ENCODE measurements at places on chromosomes 13 and 19. TPM values are rescaled to one million over a fixed set of nuclear protein-coding genes. Genes with fewer than 3 reads are reported as not detected.

DNA sequence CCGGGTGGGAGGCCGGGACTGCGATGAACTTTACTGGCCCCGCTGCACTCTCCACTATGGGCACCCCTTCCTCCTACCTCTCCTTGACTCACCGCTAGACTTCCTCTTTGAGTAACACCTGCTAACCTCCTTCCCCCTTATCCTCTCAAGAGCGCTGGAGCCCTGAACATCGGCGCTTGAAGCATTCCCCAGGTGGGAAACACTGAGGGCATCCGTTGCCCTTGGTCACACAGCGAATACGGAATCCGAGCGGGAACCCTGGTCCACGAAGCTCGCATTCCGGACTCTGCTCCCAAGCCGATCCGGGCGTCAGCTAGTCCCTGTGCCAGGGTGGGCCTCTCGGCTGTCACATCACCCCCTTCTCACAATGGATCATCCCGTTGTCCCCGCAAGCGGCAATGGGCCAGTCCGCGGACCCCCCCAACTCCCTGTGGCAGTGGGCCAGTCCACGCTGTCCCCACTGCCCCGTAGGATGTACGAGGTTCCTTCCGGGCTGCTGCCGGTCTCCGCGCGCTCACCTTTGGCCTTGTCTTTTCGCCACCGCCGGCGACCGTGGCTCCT, 4.2 kb downstream of the LIPE start:
- DNase-seq: peak; percentile 70

GRCh38 chr13:30033681-30034457, 183.5 kb upstream of the UBL3 start:
- DNase-seq: no peak

- DNase-seq: no peak
Measured at GRCh38 chr13:36822785-36823184, 3.8 kb downstream of the RFXAP start.

The ATP8B3 gene
- 7.3 TPM for total RNA-seq

GRCh38 chr19:2308114-2308556, at the start of gene LINGO3:
LINGO3 (minus strand) TSS chr19:2308154; CDS start chr19:2291776, 16,378 bp downstream.
- DNase-seq: no peak

The ETV2 gene
- 1.9 TPM for total RNA-seq

GRCh38 chr19:2729943-2730818, 9.0 kb upstream of the DIRAS1 start:
- no peak for DNase-seq

The CERS1 gene
- total RNA-seq: not detected

DNA sequence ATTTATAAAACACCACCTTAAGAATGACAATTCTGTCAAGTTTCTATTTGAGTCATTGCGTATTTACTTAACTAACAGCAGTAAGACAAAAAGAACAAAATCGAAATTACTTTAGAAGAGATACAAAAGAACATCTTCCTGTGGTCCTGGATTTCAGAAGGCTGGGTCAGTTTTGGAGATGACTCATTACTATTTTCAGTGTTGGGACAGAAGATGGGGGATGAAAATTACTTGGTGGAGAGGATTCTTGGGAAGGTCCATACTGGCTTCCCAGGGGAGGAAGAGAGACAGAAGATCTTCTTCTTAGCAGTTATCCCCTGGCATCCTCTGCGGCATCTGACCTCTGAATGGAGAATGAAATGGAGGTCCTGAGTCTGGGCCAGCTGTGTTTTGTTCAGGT, 33.5 kb upstream of the CSNK1A1L start:
- no peak for DNase-seq

The CLDND2 gene
- 19.1 TPM for total RNA-seq

DNA sequence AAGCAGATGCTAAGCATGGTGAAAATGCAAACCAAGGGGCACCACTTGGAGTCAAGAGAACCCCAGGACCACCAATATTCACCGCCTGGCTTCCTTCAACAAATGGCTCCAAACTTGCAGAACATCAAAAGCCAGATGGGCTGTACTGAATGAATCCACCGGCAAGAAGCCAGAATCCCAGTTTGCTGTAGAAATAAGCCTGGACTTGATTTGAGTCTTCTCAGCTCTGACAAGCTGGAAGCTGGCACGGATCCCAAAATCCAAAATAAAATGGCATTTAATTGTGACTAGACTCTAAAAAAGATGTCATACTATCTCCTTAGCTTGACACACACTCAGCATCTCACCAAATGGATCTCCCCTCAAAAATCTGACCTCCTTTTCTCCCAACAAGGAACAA, 11.9 kb downstream of the EFNB2 start:
- DNase-seq: no peak

All from activated CD8-positive, alpha-beta memory T cell treated with anti-CD3 and anti-CD28 coated beads, Interleukin-2, amount 10 ng/mL, durations not matched to agents 7 days and 5 days (primary cell).